CMK (cell line): ENCODE measurements at places on chromosomes 13 and 19.

GRCh38 chr19:21617740-21618339, 112.4 kb downstream of the ZNF429 start:
- DNase-seq: no peak

DNA sequence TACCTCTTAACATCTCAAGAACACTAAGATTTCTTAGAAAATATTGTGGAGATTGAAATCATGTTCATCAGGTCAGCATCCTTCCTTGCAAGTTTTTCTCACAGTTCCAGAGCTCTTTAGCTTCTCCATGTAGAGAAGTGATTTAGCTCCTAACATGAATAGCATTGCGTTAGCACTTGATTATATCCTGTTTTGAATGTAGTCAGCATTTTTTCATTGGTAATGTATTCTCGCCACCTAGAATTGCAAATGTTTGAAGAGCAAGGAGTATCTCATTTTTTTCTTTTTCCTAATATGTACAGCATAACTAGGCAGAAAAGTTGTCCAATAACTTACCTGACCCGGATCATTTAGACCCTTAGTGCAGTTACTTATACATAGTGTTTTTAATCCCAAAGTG, 6.6 kb downstream of the ZNF470 start:
- no peak for DNase-seq

DNA sequence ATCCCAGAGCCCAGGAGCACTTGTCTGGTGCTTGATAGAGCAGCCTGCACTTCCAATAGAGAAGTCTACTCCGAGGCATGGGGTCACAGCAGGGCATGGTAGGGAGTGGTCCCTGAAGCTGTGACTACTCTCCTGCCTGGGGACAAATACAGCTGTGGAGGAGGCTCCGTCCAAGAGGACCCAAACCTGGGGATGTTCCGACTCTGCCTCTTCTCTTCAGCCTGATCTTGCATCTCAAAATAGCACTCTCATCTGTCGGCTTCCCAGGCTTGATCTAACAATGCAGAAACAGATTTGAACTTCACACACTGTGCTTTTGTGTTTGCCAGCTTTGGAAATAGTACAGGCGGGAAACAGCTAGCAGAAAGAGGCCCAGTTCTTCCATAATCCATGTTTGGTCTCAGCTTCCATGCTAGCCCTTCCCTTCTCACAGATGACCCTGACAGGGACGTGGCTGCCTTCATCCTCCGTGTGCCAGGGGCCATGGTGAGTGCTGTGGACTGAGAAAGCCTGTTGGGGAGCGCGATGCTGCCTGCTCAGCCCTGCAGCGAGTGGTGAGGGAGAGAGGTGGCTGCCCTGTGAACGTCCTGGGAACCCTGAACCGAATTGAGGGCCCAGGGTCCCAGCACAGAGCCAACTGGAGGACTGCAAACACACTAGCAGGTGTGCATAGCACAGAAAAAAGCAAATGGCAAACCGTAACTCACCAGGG, 150.3 kb upstream of the GPR12 start:
- no peak for DNase-seq

- no peak for DNase-seq
Measured at GRCh38 chr19:7355151-7355820, 6.5 kb downstream of the ARHGEF18 start.

DNA sequence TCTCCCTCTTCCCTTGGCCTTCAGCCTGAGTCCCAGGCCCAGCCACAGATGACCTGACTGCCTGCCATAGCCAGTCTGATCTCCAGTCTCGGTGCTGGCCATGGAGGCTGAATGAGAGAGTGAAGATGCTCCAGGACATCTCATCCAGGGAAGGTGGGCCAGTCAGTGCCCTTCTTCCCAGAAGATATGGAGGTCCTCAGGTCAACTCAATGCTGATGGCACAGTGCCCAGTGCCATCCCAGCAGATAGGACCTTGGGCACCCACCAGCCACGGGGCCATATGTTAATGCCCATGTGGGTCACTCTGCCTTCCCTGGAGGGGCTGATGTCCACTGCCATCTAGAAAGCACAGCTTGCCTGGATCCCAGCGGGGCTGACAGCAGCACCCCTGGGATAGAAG, 7.2 kb downstream of the VSTM2B start:
- DNase-seq: no peak

GRCh38 chr19:16559780-16560276, 12.4 kb downstream of the SLC35E1 start:
- DNase-seq: no peak

DNA sequence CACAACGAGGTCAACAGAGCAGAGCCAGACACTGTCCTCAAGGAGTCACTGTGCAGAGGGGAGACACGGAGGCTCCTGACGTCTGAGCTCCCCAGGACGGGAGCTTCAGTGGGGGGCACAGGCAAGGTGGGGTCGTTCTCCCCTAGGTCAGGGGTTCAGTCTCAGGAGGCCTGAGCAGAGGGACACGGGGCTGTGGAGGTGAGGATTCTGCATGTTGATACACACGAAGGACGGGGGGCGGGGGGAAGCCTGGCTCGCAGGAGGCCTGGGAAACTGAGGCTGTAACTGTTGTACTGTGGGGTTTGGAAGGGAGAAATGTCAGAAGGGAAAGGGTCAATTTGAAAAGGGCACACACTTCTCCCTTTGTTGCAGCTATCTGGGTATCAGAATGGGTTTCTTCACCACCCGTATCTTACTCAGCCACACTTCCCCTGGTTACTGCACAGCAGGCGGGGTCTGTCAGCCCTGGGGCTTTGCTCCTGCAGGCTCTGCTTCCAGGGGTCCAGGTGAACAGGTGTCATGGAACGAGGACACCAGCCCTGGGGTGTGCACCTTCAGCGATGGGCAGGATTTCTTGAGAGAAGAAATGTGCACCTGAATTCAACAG, 748 bp upstream of the SIGLEC8 start:
- no peak for DNase-seq

- DNase-seq: no peak
Measured at GRCh38 chr13:75541287-75541686, 3.6 kb upstream of the COMMD6 start.

DNA sequence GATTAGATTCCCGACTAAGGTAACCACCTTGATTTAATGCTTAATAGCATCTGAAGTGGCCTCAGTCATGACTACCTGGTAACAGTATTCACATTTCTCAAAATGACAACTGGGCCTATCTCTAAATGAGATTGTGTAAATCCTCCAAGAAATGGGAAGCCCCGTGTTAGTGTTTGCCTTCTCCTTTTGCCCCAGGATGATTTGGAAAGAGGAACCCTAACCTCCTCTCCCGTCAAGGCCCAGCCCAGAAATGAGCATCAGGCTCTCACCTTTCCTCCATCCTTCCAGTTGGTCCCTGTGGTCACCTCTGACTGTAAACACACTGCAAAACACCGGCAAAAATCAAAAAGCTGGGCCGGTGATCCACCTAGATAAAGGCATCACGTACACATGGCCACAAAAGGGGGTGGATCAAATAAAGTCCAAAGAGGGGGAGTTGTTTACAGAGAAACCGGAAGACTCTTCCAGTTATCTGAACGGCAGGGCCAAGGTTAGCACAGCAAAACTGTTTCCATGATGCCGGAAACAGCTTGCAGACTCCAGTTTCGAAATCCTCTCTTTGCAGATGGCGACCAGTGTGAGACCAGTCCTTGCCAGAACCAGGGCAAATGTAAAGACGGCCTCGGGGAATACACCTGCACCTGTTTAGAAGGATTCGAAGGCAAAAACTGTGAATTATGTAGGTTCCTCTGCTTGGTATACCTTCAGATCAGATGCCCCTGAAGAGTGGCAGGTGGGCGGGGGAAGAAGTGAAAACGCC, 16.4 kb downstream of the F10 start:
- DNase-seq: no peak

DNA sequence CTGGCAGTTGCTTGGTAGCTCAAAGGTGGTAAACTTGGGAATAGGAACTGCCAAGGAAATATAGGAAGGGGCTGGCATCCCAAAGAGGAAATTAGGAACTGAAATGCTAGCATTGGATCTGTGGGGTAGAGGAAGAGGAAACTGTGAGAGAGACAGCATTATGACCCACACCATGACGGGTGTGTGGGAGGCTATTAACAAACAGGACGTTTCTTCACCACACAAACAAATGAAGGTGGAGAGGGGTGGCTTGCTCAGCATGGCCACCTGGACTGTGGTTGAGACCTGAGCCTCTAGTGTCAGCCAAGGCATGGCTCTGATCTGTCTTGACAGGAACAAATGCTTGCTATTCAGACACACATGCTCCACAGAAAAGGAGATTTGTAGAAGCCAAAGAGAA, 178.2 kb downstream of the B3GLCT start:
- no peak for DNase-seq

- DNase-seq: peak; percentile 79
Measured at GRCh38 chr19:51422053-51422448, 4.6 kb upstream of the SIGLEC10 start.

DNA sequence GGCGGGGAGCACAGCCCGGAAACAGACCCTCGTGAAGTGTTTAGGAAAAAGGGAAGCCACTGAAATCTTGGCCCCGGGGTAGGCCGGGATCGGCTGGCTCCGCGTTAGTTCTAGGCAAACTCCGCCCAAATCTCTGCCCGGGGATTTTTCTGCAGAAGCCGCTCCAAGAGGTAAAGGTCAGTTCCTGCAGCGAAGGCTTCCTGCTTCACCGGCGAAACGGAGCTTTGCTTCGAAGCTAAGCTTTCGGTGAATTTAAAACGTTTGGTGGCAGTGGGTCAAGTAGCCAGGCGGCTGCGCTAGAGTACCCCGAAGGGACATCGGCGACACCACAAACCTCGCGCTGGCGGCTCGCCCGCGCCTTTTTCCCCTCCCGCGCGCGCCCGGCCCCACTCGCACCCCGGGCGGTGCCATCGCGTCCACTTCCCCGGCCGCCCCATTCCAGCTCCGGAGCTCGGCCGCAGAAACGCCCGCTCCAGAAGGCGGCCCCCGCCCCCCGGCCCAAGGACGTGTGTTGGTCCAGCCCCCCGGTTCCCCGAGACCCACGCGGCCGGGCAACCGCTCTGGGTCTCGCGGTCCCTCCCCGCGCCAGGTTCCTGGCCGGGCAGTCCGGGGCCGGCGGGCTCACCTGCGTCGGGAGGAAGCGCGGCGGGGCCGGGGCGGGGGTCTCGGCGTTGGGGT, 441 bp downstream of the GJB2 start:
- DNase-seq: no peak

GRCh38 chr13:89695343-89696257, 1651.9 kb upstream of the MIR17HG start:
- DNase-seq: peak; percentile 49

DNA sequence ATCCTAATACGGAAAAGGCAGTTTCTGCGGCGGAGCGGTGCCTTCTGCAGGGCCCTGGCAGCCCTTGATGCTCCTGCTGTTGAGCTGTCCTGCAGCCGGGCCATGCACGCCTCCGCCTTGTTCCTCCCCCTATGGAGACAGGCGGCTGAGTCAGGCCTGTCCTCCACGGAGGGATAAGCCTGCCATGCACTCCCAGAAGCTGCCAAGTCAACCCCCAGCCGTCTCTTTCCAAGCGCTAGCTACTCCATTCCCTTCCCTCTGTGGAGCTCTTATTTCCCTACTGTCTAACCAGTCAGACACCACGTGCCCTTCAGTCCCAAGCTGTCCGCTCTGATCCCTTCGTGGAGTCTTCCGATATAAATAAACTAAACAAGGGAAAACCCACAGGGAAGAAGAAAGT, 197.0 kb downstream of the COL4A1 start:
- no peak for DNase-seq

DNA sequence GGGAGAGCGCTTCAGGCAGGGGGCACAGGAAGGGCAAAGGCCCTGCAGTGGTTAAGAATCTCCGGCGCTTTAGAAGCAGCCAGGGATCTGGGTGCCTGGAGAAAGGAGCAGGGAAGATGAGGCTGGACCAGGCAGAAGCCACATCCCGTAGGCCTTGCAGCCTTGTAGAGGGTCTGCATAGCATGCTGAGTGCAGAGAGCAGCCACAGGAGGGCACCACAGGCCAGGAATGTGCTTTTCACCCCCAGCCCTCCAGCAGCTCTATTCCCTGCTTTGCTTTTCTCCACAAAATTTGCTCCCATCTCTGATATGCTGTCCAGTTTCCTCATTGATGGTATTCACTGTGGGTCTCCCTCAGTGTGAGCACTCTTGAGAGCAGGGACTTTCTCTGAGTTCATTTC, 5.7 kb downstream of the WDR62 start:
- no peak for DNase-seq

- DNase-seq: peak; percentile 25
Measured at GRCh38 chr13:54029226-54029625, 1000.6 kb downstream of the OLFM4 start.

DNA sequence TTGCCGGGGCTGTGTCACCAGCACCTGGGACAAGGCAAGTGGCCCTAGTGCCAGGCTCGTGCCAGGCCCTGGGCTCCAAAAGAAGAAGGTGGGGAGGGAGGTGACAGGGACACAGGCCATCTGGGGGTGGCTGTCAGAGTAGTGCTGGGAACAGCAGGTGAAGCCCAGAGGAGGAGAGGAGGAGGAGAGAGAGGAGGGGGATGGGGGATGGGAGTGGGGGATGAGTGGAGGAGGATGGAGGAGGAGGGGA, 18.7 kb downstream of the LSM4 start:
- no peak for DNase-seq

DNA sequence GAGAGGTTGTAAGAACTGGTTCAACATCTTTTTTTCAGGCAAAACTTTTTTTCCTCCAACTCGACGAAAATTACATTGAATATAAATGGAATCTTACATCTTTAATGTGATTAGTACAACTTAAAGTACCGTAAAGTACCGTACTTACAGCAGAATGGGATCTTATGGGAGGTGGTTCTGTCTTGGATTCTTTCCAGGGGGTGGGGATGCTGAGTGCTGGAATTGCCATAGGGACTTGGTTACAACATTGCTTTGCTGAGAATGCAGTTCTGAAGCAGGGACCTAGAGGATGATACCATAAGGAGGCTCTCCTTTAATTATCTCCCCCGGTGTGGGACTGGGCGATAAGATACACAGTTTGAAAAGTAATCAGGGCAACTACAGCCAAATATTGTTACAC, 186.4 kb downstream of the KLF5 start:
- DNase-seq: no peak

DNA sequence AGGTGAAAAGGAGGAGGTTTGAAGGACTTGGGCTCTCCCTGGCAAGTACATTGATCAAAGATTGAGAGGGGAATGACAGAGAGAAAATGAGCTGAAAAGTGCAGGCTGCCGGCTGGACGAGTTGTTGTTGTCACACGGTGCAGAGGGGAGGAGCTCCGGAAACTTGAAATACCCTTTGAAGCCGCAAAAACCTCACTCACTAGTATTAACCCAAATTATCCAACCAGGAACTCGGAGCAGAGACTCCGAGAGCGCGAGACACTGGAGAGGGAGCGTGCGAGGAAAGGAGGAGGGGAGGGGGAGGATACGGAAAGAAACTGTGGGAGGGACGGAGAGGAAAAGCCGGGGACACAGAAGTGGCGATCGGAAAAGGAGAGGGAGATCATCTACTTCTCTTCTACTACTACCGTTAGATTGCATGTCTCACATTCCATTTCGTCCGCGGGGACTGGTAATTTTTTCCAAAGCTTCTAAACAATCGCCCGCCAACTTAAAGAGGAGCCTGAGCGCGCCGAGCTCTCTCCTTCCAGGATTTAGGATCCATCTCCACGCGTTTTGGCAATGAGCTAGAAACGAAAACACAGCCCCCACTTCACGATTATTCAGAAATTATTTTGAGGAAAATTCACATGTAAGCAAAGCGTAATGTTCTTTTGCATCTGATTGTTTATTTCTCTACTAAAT, at the start of gene DACH1:
Gene DACH1, minus strand, starts transcription at position 74 of the 684 bp plus-strand sequence.
- peak; percentile 96 for DNase-seq
